Tibial nerve (tissue), 4 donors: ENCODE measurements at places on chromosomes 1 and 21.

DNA sequence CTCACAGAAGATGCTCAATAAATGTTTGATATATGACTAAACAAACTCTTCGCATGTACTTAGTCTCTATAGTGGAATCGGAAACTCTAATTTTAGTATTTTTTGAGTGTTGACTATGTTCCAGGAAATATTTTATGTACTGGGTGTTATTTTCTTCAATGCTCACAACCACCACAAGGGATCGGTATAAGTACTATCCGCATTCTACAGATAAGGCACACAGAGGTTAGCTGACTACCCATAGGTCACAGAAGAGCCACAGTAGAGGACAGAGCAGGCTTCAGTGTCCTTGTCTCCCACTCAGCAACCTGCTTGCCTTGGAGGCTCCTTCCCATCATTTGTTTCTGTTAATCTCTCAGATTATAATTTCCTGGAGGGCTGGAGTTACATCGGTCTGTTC lies 451.3 kb downstream of the OMA1 start:
- peaks cover under 1% of the 10 kb centered on the region for H3K4me1 ChIP-seq
- no peaks in the 10 kb centered on the region for H3K36me3 ChIP-seq
- H3K27me3 ChIP-seq, result no peaks in the 10 kb centered on the region
- H3K4me3 ChIP-seq, result no peak overlapping the region
- H3K27ac ChIP-seq, result no peak overlapping the region

DNA sequence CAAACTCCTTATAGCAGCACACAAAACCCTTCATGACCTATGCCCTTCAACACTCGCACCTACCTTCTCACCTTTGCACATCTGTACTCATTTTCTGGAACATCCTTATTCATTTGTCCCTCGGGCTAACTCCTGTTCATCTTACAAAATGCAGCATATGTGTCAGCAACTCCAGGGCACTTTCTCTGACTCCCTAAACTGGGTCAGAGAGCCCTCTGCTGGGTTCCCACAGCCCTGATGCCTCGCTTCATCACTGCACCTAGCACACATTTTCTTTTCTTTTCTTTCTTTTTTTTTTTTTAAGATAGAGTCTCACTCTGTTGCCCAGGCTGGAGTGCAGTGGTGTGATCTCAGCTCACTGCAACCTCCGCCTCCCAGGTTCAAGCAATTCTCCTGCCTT lies 54.0 kb downstream of the RAB3B start:
- no peak overlapping the region for H3K27ac ChIP-seq
- no peaks in the 10 kb centered on the region for H3K4me1 ChIP-seq
- no peaks in the 10 kb centered on the region for H3K27me3 ChIP-seq
- DNase-seq, result no peak

DNA sequence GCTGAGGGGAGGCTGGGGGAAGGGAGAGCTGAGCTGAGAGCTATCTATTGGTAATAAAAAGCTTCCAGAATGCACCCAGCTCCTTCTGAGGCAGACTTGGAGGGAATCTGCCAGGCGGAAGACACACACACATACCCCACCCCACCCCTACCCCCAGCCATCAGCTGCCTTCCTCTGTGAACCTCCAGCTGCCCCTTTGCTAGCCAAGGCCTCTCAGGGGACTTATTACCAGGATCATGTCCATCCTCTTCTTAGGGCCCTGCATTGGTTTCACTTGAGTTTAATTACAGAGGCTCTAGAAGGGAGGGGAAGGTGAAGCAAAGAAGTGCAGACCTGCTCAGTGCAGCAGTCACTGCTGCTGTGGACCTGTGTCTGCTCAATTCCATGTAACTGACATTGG lies 156.4 kb downstream of the OMA1 start:
- peaks cover 16% of the 10 kb centered on the region for H3K36me3 ChIP-seq
- no peaks in the 10 kb centered on the region for H3K27me3 ChIP-seq
- no peaks in the 10 kb centered on the region for H3K4me1 ChIP-seq
- H3K4me3 ChIP-seq, result no peak overlapping the region
- no peak for DNase-seq

DNA sequence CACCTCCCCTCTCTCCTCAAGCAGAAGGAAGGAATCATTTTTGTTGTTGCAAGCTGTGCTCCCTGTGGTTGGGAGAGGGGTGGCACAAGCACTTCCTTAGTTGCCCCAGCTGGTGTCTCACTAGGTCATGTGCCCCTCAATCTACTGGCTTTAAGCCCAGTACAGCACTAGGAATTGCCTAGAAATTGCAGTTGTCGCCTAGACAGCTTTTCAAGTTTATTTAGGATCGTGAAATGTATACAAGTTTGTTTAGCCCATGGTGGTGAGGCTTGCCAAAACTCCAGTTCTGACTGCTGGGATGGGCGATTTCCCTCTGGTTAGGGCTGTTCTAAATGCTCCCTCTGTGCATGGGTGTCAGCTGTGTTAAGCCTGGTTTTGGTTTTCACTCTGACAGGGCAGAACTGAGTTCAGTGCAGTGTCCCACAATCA lies 126.8 kb upstream of the ZNF644 start:
- no peaks in the 10 kb centered on the region for H3K4me1 ChIP-seq
- no peak for DNase-seq
- H3K36me3 ChIP-seq, result no peaks in the 10 kb centered on the region
- H3K27me3 ChIP-seq, result no peaks in the 10 kb centered on the region

GRCh38 chr1:241622669-241623068 lies 17.5 kb downstream of the CHML start:
- DNase-seq, result no peak
- no peaks in the 10 kb centered on the region for H3K4me1 ChIP-seq
- H3K4me3 ChIP-seq, result no peak overlapping the region
- H3K36me3 ChIP-seq, result no peaks in the 10 kb centered on the region
- H3K27me3 ChIP-seq, result no peaks in the 10 kb centered on the region
- H3K27ac ChIP-seq, result no peak overlapping the region
